ENCODE measurements at places on chromosomes 2 and 18.

GRCh38 chr2:188787021-188787657 is 187.0 kb upstream of the COL3A1 start:
- DNase-seq, result peak; percentile 88

DNA sequence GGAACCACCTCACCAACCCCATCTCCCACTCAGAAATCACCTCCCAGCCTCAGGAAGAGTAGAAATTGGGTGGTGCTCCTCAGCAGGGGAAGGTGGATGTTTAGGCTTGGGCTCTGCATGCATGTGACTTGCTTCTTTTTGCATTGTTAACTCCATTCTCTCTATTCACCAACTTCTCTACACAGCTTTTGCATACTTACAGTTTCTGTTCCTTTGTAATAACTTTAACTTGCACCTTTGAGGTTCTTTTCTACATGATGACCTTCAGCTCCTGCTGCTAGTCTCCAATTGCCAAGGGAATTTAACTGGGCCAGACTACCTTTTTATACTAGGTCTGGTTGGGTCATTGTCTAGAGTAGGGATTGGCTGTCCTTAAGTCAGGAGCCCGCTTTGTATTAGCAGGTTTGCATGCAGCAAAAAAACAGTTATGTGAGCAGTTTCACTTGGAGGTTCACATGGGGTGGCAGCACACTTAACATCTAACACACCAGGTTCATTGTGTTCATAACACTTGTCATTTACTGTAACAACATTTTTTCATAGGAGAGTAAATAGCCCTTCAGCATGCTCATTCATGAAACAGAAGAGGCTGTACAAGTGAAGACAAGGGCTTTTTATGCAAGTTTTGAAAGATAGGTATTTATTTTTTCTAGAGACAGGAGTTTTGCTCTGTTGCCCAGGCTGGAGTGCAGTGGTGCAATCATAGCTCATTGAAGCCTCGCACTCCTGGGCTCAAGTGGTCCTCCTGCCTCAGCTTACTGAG is 12.0 kb downstream of the MRPL35 start:
- DNase-seq, result no peak

DNA sequence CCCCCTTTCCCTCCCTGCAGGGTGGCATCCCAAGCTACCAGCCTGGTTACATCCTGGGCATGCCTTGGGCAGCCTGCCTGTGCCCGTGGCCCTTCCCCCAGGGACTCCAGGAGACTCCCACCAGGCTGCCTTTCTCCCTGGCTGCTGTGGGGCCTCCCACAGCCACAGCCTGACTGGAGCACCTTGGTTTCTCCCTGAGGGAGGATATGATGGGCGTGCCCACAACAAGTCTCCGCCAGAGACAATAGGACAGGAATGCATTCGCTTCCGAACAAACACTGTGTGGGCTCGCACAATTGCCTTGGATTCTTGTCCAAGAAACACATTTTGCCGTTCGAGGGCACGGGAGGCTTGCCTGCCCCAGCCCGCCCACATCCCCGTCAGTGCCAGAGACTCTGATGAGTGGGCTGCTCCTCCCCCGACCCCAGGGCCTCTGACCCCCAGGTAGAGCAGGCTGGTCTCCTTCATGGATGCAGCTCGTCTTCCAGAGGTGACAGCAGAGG is 102.1 kb downstream of the SMAD7 start:
- DNase-seq, result no peak

DNA sequence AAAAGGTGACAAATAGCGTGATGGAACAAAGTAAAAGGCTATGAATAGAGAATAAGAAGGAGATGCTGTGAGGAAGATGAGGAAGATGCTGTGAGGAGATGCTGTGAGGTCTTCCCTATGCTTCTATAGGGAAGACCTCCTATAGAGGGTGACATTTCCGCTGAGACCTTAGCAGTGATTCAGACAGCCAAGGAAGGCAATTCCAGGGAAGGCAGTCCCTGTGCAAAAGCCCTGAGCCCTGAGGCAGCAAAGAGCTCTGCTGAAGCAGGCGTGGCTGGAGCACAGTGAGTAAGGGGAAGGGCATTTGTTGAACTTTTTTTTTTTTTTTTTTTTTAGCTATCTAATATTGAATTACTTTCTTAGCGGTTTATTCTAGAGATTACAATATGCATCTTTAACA is 142.7 kb upstream of the FOSL2 start:
- peak; percentile 52 for DNase-seq

- DNase-seq, result no peak
These were observed 114.8 kb downstream of the CCBE1 start for GRCh38 chr18:59582395-59582794.

DNA sequence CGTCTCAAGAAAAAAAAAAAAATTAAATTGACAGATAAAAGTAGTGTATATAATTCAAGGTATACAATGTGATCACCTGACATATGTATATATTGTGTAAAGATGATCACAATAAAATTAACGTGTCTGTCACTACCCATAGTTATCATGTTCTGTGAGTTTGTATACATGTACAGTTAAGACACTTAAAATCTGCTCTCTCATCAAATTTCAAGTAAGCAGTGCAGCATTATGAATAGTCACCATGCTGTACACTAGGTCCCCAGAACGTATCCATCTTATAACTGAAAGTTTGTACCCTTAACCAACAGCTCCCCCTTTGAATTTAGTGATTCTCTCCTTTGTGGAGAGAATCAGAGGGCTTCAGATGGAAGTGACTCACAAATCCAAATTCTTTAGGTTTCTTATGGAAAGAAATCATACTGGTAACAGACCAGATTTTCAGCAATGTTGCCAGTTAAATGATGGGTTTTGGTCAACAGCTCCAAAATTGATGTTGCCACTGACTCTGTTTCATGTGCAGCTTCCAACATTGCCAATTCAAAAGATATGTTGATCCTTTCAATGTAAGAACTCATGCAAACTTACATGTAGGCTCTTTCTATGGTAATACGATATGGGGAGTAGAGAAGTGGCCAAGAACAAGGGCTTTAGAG is 281.5 kb downstream of the AFF3 start:
- DNase-seq, result peak; percentile 28

DNA sequence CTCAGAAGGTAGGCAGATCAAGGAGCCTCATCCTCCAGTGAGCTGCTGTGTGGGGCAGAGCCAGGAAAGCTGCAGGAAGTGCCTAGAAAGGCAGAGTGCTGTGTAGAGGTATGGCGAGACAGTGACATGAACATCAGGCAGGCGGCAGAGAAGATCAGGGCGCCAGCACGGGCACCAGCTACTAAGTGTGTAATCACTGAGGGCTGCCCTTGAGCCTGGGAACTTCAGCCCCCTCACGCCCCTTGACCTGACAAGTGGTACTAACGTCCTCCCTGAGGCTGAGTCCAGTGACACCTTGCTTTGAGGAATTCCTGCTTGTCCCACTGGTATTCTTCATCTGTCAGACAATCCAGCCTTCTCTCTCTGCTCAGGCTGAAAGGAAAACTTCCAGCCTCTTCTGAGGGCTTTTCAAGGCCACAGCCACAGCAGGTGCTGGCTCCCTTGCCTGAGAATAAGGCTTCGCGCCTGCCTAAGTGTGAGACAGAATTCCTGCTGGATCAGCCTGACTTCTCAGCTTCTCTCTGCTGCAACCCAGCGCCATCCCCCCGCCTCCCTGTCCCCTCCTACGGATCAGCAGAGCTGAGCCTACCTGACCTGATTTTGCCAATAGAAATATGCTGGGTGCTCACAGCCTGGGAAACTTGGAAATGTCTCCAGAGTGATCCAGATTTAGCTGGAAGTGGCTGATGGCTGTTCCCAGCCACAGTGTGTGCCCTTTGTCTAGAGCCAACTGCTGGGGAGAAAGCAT is 148.0 kb downstream of the SMAD7 start:
- no peak for DNase-seq

GRCh38 chr2:160309585-160309984 is 109.5 kb upstream of the ITGB6 start:
- DNase-seq, result peak; percentile 74

Data from fibroblast of mammary gland (primary cell).